ENCODE measurements at places on chromosomes 7 and 10.

GRCh38 chr10:54496852-54497251 is 304.2 kb downstream of the PCDH15 start:
- no peak for ATAC-seq

GRCh38 chr10:97475936-97476594 is 22.2 kb downstream of the MMS19 start:
- no peak for ATAC-seq

DNA sequence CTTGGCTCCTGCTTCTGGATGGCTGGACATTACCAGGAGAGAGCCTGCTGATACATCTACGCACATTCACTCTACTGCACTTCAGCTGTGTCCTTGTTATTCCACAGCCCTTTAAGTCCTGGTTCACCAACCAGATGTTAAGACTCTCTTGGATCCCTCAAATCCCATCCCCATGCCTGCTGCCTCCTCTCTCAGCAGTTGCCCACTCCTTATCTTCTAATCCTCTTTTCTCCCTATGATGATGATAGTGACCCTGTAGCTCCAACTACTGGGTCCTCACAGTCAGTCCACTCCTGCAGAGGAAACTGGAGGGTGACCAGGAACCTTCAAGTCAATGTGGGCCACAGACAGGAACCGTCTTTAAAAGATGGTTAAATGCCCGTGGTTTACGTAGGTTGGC is 96.3 kb upstream of the PDCD4 start:
- ATAC-seq, result no peak

GRCh38 chr7:29091715-29092114 is 54.6 kb downstream of the CPVL start:
- no peak for ATAC-seq

- no peak for ATAC-seq
These were observed 63.8 kb downstream of the ENTPD1 start for GRCh38 chr10:95819620-95820329.

GRCh38 chr10:43218951-43219837 is 47.7 kb downstream of the RASGEF1A start:
- ATAC-seq, result no peak

DNA sequence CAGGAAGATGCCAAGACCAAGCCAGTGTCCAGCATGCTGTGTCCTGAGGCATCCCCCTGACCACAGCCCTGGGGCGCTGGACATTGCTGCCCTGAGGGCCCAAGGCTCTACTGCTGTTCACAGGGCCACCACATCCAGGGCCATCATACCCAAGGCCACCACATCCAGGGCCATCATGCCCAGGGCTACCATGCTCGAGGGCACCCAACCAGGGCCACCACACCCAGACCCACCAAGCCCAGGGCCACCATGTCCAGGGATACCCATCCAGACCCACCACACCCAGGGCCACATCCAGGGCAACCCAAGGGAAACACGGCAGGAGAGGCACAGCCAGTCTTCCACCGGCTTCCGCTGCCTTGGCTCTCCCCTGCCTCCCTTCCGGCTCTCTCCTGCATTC is 17.1 kb downstream of the STK32C start:
- no peak for ATAC-seq

GRCh38 chr7:64877714-64878610 is 25.1 kb upstream of the ZNF273 start:
- no peak for ATAC-seq

GRCh38 chr10:33482486-33482885 is 148.0 kb upstream of the NRP1 start:
- ATAC-seq, result no peak

GRCh38 chr10:110009736-110010475 is 2.1 kb downstream of the ADD3 start:
- ATAC-seq, result peak; percentile 72

DNA sequence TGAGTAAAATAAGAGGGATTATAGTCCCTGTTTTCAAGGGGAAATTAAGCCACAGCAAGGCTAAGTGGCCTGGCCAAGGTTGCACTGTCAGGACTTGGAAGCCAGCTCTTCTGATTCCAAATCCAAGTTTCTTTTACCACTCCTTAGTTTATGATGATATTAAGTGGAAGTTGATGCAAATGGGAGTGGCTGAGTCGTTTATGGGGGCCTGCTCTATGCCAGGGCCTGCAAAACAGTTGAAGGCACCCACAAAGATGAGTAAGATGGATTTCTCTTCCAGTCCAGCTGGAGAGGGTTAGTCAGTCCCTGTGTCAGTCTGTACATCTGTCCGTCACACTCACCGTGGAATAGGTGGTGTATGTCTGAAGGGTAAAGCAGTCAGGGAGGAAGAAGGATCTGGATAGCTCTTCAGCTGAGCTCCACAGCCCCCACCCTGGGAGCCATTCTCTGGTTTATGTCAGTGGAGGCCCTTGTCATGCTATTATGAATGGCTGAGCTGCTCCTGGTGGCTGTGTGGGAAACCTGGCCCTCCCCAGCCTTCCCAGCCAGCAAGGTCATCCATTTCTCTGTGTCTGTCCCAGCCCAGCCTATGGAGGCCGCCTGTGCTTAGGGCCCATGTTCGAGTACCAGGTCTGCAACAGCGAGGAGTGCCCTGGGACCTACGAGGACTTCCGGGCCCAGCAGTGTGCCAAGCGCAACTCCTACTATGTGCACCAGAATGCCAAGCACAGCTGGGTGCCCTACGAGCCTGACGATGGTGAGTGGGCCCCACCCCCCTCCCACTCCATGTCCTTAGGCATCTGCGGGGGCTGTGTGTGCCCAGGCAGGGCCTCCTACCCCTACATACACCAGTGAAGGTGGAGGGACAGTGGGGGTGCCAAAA is 44.5 kb downstream of the TBATA start:
- ATAC-seq, result no peak

- ATAC-seq, result no peak
These were observed 203.9 kb downstream of the TEX36 start for GRCh38 chr10:125479059-125479458.

DNA sequence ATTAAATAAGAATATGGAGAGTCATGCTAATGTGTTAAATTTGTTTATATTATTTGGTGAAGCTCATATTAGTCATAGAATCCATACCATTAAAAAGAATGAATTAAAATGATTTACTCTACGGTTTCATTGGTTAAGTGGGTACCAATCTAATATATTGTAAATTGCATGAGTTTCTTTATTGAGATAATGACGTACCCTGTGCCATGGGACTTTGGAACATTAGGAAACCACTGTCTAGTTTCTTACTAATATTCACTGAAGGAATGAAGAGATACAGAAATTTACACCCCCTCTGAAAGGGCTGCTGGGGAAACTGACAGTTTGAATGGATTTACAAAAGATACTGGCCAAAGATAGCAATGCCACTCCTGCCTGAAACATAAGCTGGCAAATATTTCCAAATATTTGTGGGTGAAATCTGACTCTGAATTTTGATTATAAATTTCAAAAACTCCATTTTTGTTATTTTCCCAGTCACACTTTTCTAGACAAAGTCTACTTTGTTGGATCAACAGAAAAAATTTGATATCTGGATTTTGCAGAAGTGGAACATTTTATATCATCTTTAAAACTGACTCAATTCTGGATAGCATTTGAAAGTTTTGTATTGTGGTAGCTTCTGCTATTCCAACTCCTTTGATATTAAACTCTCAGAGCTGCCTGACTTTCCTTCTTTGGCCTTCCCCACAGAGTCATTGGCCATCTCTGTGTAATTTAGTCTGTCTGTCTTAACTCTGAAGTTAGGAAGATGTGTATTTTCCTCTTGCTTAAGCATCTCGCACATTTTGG is 22.3 kb downstream of the MDFIC start:
- no peak for ATAC-seq

DNA sequence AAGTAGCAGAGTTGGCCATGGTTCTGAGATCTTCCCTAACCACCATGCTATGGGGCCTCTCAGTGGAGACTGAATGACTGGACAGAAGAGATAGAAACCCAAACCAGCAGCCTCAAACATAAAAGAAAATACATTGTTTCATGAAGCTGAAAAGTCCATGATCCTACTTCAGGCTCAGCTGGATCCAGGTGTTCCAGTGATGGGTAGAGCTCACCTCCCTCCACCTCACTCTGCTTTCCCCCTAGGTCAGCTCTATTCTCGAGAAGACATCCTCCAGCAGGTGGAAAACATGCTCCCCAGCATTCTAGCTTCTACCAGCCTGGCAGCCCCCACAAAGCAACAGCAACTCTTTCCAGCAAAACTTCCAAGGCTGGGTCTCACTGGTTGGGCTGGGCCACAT is 132.1 kb downstream of the OAT start:
- no peak for ATAC-seq

GRCh38 chr7:35249537-35249907 is 4.4 kb downstream of the TBX20 start:
- ATAC-seq, result no peak

GRCh38 chr7:97011536-97012364 is 6.4 kb downstream of the DLX6 start:
- no peak for ATAC-seq

GRCh38 chr7:31512166-31512565 is 1.7 kb upstream of the ITPRID1 start:
- ATAC-seq, result no peak

- ATAC-seq, result peak; percentile 53
These were observed 1.7 kb upstream of the CTNNA3 start for GRCh38 chr10:67697724-67698131.

DNA sequence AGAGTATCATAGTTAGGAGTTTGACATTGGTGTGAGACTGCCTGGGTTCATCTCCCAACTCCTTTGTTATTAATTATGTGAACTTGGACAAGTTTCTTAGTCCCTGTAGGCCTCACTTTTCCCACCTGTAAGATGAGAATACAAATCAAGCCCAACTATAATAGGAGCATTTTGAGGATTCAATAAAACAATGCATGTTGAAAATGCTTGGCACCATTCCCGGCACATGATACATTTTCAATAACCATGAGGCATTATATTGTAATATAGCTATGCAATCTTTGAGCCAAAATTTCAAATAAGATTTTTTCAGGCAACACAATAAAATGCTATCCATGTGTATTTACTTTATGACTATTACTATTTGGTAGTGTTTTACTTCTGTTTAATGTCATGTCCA is 229.0 kb upstream of the SP4 start:
- ATAC-seq, result no peak

DNA sequence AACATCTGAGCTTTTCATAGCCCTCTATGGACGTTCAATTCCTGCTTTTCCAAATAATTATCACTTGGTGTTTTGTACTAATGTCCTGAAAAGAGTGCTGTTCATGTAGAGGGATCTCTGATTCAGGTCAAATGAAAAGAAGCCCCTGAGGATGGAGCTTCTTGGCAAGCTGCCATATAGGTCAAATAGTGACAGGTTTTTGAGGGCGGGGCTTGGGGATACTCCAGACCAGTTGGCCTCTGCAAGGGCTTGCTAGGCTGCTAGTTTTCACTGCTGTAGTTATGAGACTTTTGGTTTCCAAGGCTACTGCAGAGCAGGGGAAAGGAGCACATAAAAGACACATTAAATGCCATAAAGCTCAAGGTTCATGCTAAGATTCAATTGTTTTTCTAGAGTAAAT is 257.2 kb upstream of the CACNA2D1 start:
- no peak for ATAC-seq

DNA sequence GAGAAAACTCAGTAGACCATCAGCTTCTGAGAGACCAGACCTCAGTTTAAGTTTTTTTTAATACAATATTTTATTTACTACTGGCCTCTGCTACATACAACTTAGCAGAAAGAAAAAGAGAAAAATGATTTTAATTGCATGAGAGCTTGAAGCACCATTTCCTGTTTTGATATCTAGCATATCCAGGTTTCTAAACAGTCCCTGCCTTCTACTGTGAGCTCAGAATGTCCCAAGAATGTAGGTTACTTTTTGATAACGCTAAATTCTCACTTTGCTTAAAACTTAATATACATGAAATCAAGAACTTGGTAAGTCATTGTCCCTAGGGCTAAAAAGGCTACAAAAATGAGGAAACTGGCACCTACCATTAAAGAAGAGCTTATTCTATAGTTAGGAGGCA is 7.0 kb downstream of the TMEM243 start:
- no peak for ATAC-seq

GRCh38 chr7:50197549-50197948 is 104.5 kb upstream of the ZPBP start:
- ATAC-seq, result peak; percentile 99

DNA sequence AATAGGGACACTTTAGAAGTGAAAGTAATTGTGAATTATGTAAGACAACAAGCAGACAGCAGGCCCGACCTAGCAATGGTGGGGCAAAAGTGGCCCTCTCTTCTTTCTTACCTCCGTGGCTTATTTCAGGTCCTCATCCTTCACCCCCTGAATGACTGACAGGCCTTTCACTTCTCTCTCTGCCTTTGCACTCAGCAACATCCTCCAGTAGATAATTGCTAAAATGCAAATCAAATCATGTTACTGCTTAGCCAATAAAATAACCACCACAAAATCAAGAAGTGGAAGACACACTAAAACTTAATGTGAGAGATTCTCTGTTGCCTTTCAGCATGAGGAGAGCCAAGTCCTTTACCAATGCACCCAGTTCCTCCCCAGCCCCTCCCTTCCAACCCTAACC is 274.6 kb upstream of the ZNF32 start:
- no peak for ATAC-seq

DNA sequence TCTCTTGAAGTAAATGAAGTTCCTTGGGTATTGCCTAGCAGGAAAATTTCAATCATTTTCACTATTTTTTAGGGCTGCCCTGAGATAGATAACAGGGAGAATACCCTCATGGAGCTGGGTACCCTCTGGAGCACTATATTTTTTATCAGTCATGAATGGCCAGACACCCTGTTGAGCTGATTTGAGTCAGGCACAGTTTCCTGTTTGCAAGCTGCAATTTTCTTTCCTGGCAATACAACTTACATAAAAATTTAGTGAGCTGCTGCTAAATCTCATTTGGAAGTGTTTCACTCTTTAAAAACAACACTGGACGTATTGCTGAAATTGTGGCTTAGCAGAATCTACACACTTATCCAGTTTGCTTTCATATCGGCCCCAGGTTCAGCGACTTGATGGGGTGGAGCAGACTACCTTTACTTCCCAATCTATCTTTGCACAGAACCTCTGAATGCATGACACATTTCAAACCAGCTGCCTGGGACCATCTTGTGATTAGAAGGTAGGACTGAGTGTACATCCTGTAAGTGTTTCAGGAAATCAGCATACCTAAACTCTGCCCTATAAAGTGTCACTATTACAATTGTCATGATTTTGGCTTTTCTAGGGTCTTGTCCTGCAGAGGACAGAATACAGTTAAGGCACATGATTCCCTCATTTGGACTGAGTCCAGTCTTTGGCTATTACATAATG is 125.7 kb upstream of the FAM3C start:
- no peak for ATAC-seq

All from activated CD4-positive, CD25-positive, alpha-beta regulatory T cell treated with anti-CD3 and anti-CD28 coated beads, Interleukin-2, amount 50 U/mL, for 24 hours (primary cell).